HuH-7.5 (cell line): ENCODE measurements at places on chromosomes 1 and 21.

- no peak for DNase-seq
Observed at GRCh38 chr1:59433440-59433813, 136.5 kb downstream of the FGGY start.

DNA sequence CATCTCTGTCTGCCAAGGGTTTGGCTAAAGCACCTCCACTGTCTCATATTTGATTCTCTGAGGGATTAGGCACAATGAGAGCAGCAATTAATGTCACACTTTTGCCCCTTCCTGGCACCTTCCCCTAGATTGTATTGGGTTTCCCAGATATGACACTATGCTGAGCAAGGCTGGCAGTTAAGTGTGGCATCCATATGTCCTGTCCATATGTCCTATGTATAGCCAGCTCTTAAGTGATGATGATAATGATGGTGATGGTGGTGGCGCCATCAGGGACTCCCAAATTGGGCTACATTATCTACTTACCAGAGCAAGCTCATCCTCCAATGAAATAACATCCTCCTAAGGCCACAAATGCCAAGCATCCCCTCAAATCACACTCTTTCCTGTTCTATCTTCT is 13.5 kb upstream of the LORICRIN start:
- no peak for DNase-seq

GRCh38 chr1:66502086-66502485 is 31.9 kb upstream of the SGIP1 start:
- DNase-seq = no peak

GRCh38 chr1:93805027-93805610 is 73.9 kb downstream of the DNTTIP2 start:
- DNase-seq = no peak

DNA sequence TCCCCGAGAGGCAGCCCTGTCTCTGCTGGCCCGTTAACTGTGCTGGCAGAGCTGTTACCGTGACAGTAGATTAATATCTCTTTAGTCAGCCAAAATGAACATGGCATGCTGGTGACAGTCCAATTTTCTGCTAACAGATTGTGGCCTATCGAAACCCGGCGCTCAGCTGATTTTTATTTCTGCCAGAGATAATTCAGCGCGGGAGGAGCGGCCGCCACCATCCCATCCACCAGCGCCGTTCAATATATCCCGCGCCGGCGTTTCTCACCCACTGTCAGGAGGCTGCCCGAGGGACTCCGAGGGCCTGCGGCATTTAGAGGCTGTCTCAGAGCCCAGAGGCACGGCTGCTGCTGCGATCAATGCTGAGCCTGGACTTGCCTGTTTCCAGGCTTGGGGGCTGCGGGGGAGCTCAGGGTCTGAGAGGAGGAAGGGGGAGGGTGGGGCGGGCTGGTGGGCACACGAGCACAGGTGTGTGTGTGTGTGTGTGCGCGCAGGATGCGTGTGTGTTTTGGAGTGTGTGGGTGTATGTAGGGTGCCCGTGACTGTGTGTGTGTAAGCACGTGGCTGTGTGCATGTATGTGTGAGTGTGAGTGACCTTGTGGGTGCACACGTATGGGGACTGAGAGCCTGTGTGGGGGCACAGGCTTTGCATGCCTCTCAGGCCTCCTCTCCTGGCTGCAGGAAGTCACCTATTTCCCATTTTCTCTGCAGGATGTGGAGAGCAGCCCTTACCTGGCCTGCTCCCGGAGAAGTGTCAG is 109.7 kb upstream of the ACTRT2 start:
- no peak for DNase-seq
